ENCODE measurements at places on chromosomes 1 and 21. TPM values are rescaled to one million over a fixed set of nuclear protein-coding genes. Genes with fewer than 3 reads are reported as not detected.

The OR2L8 gene
- total RNA-seq, result not detected

The NTMT2 gene
- 0.43 TPM for total RNA-seq

The VWA5B1 gene
- total RNA-seq, result not detected

The F3 gene
- 55.7 TPM for total RNA-seq

GRCh38 chr1:119988306-119989062, 81.0 kb downstream of the NOTCH2 start:
- peaks cover 27% of the 10 kb centered on the region for H3K4me1 ChIP-seq
- H3K4me3 ChIP-seq, result no peak overlapping the region
- peaks cover 10% of the 10 kb centered on the region for H3K36me3 ChIP-seq
- no peaks in the 10 kb centered on the region for H3K27me3 ChIP-seq
- peak overlapping the region; percentile 84 for H3K27ac ChIP-seq

All from astrocyte (in vitro differentiated cells and primary cell).